ENCODE measurements at places on chromosomes 2 and 18. TPM values are rescaled to one million over a fixed set of nuclear protein-coding genes. Genes with fewer than 3 reads are reported as not detected.

FN1 gene
- total RNA-seq: 18,337 TPM

NGEF gene
- not detected for total RNA-seq

KIF3C gene
- 11.2 TPM for total RNA-seq

STEAP3 gene
- total RNA-seq: 25.4 TPM

PRLH gene
- total RNA-seq: not detected

MC4R gene
- not detected for total RNA-seq

ARHGAP15 gene
- not detected for total RNA-seq

TMEM198 gene
- 1.9 TPM for total RNA-seq

SELENOI gene
- total RNA-seq: 4.2 TPM

FOSL2 gene
- total RNA-seq: 56.4 TPM

RASGRP3 gene
- 13.1 TPM for total RNA-seq

NCKAP5 gene
- total RNA-seq: 0.12 TPM
